ENCODE measurements at places on chromosomes 7 and 10.

GRCh38 chr7:23347682-23348180 is 48.6 kb downstream of the MALSU1 start:
- no peak for DNase-seq

DNA sequence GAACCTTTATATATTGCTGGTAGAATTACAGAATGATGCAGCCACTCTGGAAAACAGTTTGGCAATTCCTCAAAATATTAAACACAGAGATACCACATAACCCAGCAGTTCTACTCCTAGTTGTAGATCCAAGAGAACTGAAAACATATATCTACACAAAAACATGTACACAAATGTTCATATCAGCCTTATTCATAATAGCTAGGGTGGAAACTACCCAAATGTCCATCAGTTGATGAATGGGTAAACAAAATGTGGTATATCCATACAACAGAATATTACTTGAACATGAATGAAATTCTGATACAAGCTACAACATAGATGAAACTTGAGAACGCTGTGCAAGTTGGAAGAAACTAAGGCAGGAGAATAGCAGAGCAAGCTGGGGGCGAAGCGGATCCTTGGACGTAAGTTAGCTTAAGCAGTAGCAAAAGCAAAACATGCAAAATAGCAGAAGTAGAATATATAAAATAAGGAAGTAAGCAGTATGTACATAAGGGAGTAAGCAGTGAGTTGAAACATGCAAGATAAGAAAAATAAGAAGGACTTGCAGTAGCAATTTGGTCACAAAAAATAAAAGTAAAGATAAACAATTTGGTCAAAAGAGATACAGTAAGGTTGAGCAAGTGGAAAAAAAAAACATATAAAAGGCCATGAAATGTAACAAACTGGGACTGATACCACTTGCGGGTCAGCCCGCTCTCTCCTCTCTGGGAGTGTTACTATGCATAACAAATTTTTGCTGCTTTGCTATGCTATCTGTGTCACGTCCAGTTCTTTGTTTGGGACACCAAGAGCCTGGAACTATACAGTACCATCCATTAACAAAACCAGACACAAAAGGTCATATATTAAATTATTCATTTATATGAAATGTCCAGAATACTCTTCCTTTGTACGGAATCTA is 18.0 kb upstream of the HILPDA start:
- DNase-seq, result no peak

GRCh38 chr7:57305192-57305748 is 144.7 kb upstream of the ZNF716 start:
- DNase-seq, result no peak

GRCh38 chr7:104127204-104127603 is 80.6 kb downstream of the ORC5 start:
- DNase-seq, result no peak

DNA sequence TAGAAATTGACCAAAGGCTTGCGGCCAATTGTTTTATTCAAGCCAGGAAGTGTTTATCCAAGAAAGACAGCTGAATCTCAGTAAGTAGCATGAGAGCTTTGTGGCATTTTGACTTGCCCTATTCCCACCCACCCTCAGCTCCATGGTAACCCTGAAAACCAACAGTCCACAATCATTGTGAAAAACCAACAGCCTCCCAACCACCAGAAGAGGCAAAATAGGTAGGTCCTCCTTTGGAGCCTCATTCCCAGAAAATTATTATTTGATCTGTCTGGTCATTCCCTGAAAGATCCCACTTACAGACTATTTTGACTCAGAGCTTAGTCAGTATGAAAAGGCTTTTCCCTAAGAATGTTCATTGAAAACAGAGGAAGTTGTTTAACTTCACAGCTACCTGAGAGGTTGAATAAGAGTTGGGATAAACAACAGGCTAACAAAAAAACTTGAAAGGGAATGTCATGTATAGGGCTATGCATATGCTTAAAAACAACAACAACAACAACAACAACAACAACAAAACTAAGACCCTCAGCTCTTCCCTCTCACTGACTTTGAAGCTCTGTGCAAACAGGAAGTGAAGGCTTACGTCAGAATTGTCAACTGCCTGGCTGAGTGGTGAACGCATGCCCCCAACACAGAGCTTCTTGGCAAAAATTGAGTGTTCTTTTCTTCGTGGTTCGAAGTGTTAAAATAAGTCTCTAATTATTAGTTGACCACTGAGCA is 11.2 kb downstream of the KPNA7 start:
- no peak for DNase-seq

GRCh38 chr7:45644237-45644636 is 70.1 kb downstream of the ADCY1 start:
- DNase-seq, result no peak

DNA sequence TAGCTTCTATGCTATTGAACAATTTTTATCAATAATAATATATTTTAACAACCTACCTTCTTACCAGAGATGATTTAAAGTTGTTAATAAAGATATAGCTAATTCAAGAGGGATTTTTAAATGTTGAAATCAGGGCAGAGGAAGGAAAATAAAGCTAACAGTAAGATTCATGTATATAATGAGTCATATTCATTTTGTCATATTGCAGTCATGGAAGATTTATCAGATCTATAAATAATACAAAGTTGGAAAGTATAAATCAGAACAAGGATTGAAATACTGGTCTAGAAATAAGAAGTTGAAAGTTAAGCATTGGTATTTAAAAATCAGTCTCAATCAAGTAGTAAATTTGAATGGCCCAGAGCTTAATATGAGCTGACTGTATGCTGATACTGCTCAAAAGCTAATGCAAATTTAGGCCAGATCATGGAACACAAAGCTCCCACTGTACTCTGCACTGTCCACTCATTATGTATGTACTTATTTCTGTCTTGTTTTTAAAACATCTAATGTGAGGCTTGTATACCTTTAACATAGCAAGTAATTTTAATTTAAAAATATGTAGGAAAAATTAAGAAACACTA is 196.9 kb downstream of the ZEB1 start:
- no peak for DNase-seq

DNA sequence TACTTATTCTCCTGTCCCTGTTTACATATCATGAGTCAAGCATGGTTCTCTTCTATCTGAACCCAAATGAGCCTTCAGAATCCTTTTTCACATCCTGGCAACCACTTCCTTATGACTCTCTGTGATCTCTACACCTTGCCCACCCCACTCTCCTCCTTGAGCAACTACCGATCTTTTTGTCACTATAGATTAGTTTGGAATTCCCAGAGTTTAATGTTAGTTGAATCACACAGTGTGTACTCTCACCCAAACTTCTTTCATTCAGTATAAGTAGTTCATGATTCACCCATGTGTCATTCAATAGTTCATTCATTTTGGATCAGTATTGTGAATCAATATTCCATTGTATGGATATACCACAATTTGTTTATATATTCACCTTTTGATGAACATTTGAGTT is 55.3 kb downstream of the TFAM start:
- DNase-seq, result no peak

GRCh38 chr10:7960108-7960507 is 94.4 kb upstream of the GATA3 start:
- DNase-seq, result no peak

DNA sequence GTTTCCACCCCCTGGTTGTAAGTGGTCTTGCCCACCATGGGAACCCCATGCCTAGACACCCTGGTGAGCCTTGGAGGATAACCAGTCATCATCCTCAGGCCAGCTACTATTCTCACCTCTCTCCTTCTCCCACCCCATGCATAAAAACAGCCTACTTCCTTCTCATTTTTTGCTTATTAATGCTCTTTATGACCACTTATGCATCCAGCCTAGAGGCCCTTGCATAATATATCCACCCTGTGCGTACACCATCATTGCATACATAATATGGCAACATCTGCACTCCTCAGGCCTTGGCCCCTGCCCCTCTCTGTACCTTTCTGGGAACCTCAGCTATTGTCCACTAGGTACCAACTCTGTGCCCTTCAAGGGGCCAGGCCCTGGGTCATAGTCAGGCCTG is 91.0 kb downstream of the CDH23 start:
- no peak for DNase-seq

DNA sequence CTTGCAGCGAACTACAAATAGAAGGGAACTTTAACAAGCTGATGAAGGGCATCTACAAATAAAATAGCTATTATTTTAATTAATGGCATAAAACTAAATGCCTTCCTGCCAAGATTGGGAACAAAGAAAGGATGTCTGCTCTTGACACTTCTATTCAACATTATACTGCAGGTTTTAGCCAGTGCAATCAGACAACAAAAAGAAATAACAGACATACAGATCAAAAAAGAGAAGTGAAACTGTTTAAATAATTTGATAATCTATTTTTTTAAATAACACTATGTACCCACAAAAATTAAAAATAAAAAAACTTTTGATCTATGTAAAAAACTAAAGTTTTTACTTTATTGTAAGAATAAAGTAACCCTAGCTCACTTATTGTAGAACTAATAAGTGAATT is 22.4 kb upstream of the TLL2 start:
- DNase-seq, result no peak

Data from effector memory CD8-positive, alpha-beta T cell (primary cell).